ENCODE measurements at places on chromosomes 2 and 18. TPM values are rescaled to one million over a fixed set of nuclear protein-coding genes. Genes with fewer than 3 reads are reported as not detected.

- no peak for DNase-seq
These were observed 87.2 kb downstream of the COBLL1 start for GRCh38 chr2:164754157-164755093.

CGREF1 gene
- total RNA-seq: 0.17 TPM

GRCh38 chr2:41966920-41967319, 80.9 kb upstream of the PKDCC start:
- DNase-seq: peak; percentile 62

GRCh38 chr2:18959952-18960717, 370.8 kb upstream of the NT5C1B start:
- no peak for DNase-seq

DNA sequence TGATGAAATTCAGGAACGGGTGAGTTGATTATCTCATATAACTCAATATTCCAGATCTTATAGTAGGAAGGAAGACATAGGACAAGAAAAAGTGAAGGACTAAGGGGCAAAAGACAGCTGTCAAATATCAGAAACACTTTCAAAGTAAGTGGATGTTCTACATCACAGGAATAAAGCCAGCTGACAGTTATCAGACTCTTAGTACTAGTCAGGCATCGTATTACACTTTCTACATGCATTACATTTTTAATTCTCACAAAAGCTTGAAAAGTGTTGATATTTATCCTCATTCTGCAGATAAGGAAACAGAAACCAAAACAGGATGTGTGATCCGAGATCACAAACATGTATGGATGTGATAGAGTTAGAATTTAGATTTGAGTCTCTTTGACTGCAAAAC, 63.4 kb downstream of the DNAH6 start:
- no peak for DNase-seq

DNA sequence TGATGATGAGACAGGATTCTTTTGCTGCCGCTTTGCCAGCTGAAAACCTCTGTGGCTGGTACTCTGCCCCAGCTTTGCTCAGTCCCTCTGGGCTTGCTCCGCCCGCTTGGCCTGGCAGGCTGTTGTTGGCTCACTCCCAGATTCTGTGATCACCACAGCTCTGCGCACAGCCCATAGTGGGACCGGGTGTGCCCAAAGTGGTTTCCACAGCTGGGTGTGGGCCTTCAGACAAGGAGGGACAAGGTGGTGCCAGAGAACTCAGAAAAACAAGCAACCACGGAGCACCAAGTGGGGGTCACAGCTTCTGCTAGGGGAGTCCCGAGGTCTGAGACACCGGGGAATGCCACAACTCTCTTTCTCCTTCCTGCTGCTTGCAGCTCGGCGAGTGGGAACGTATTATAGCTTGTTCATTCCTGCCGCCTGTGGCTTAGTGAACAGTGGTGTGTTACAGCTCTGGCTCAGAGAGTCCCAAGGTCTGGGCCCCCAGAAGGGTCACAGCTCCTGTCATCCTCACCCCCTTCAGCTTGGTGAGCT, 9.2 kb upstream of the KYNU start:
- peak; percentile 76 for DNase-seq

DNA sequence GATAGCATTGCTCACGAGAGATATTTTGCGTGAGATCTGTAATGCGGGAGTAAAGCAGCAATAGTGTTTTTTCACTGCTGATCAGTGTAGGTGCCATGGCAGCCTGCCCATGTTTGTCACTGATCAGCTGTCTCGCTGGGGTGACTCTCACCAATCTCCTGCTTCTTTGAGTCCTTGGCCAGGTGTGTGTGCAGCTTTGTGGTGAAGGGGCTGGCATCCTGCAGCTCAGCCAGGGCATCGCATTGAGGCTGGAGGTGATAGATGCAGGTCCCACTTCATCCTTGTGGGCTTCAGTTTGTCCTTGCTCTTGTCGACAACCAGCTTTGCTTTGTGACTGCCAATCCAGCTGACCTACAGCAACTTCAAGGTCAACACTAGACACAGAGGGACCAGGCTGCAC, 258.3 kb upstream of the CXCR4 start:
- DNase-seq: no peak

USP37 gene
- total RNA-seq: 30.9 TPM

TM4SF20 gene
- not detected for total RNA-seq

- no peak for DNase-seq
These were observed 2.7 kb downstream of the METTL5 start for GRCh38 chr2:169822036-169822435.

DNA sequence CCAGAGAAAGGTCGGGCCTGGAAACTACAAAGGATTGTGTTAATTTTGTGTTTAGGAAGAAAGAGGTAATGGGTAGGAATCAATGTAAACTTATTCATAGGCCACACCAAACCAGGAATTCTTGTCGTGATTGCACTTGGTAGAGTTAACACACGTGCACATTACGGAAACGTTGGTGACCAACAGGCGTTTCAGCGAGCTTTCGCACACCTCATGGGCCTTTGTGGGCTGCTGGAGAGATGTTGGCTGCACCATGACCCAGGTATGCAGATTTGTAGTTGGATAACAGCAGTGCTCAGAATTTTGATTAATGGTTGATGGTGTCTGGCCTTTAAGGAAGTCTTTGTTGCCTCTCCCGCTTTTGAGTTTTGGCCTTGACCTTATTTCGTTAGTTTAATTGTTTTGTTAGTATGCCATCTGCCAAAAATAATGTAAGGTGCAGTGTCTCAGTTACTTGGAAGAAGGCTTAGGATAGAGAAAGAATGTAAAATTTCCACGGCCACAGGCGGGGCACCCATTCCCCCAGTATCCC, 1.9 kb downstream of the ZNF236 start:
- DNase-seq: no peak

CFAP65 gene
- total RNA-seq: not detected

GAL3ST2 gene
- not detected for total RNA-seq

RRM2 gene
- 110 TPM for total RNA-seq

GRCh38 chr2:27723372-27724144, 48.0 kb upstream of the MRPL33 start:
- peak; percentile 72 for DNase-seq

DNA sequence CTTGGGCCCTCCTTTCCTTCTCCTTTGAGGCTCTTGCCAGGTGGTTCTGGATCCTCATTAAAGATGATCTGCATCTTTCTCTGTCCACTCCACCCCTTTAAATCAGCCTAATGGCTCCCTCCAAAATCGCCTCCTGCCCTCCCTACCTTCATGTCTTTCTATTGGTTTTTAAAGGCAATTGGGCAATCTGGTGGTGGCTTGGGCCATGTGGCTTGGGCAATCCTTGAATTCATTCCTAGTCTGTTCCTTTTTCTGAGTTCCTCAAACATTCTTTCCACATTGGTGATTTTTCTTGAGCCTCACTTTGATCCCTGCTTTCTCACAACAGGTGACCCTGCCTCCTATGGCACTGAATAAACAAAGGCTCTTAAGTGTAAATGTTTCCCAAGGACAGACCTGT, 266.2 kb upstream of the REV1 start:
- DNase-seq: no peak

GRCh38 chr2:98515250-98515991, 70.8 kb downstream of the INPP4A start:
- peak; percentile 39 for DNase-seq

DNA sequence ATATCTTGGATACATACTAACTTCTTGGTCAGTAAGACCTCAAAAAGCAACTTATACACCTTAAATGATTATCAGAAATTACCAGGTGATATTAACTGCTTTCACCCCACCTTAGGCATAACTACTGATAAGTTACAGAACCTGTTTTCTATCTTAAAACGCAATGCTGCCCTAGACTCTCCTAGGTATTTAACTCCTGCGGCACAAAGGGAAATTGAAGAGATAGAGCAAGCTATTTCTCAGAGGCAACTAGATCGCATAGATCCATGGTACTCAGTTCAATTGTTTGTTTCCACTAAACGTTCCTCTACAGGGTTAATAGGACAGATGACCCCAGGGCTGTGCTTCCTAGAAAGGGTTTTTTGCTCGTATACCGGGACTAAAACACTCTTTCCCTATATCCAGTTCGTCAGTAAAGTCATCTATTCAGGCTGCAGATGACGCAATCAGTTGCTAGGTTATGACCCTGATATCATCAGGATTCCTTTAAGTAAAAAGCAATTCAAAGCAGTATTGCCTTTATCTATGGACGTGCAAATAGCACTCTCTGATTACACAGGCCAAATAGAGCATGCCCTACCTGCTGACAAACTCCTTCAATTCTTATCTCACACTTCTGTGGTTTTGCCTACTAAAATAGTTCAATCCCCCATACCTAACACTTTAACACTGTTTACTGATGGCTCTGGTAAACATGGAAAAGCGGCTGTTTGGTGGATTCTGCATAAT, 62.3 kb upstream of the MYO3B start:
- no peak for DNase-seq

Data from M059J (cell line).